Activated CD4-positive, alpha-beta T cell treated with anti-CD3 and anti-CD28 coated beads, Interleukin-2, amount 10 ng/mL, durations not matched to agents 24 days and 14 days (primary cell): ENCODE measurements at places on chromosomes 1 and 21. TPM values are rescaled to one million over a fixed set of nuclear protein-coding genes. Genes with fewer than 3 reads are reported as not detected.

The LENEP gene
- total RNA-seq: 0.79 and 1.4 TPM in 2 replicates

The CHAF1B gene
- 33.4 and 36.5 TPM in 2 replicates for total RNA-seq

The NTRK1 gene
- total RNA-seq: 54.3 and 61.2 TPM in 2 replicates

The ZNF683 gene
- total RNA-seq: not detected in 2 replicates

The NOL9 gene
- 54.7 and 59.2 TPM in 2 replicates for total RNA-seq

The CCDC27 gene
- not detected in 2 replicates for total RNA-seq

The CASQ2 gene
- total RNA-seq: not detected in 2 replicates
